ENCODE measurements at places on chromosomes 5 and 9.

DNA sequence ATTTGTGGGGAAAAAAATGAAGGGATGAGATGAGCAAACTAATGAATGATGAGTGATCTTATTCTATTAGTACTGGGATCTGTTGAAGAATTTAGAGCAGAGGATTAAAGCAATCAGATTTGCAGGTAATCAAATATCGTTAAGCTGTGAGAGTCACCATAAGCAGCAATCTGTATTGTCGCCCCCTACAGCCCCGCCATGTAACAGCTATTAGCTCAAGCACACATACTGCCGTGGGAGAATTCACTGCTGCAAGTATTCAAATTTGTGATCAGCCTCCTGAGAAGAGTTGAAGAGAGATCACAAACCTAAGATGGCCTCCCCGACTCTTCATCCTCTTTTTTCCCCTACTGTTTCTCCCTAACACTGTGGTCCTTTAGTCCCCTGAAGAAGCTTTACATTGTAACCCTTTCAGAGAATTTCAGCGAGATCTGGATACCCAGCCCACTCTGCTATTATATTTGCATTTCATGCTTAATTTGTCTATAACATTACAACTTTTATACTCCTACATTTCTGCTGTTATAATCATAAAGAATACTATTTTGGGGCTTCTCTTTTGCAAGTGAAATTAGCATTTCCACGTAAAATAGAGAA lies 28.5 kb upstream of the PHF24 start:
- no peaks in the 10 kb centered on the region for H3K27me3 ChIP-seq

- H3K4me1 ChIP-seq, result no peaks in the 10 kb centered on the region
- no peaks in the 10 kb centered on the region for H3K27me3 ChIP-seq
- no peaks in the 10 kb centered on the region for H3K36me3 ChIP-seq
- no peak overlapping the region for H3K27ac ChIP-seq
- H3K4me3 ChIP-seq, result no peak overlapping the region
Measured at GRCh38 chr5:100861148-100861547, 41.9 kb downstream of the ST8SIA4 start.

DNA sequence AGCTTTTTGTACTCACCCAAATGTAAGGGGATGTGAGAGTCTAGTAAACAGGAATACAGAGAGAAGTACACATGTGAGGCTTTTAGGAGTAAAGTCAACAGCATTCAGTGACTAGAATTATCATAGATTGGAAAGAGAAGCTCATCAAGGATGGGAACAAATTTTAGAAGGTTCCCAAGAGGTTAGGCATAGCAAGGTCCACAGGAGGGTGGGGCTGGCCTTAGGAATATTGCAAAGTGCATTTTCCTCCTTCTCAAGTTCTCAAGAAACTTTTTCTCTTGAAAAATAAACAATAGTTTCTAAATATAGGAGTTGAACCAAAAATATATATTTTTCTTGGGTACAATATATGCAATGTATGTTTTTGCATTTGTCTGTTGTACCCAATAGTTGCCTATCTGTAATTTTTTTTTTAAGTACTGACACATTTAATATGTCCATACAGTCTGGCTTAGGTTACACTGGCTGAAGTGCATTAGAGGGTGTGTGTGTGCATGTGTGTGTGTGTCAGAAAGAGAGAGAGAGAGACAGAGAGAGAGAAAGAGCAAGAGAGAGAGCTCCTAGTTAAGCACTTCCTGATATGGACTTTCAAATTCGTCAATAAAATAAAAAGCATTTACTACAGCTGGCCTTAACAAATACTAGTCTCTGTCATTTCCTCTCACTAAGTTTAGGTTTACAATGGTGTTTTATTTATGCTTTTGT lies 62.2 kb downstream of the SNX18 start:
- H3K27ac ChIP-seq, result no peak overlapping the region
- no peaks in the 10 kb centered on the region for H3K4me1 ChIP-seq
- H3K27me3 ChIP-seq, result no peaks in the 10 kb centered on the region

GRCh38 chr9:137739371-137740309 lies 120.8 kb downstream of the EHMT1 start:
- no peak overlapping the region for H3K4me3 ChIP-seq
- peaks cover 20% of the 10 kb centered on the region for H3K36me3 ChIP-seq
- no peak for DNase-seq
- no peaks in the 10 kb centered on the region for H3K27me3 ChIP-seq

GRCh38 chr9:117205806-117206205 lies 209.1 kb downstream of the ASTN2 start:
- H3K4me3 ChIP-seq, result no peak overlapping the region
- H3K27me3 ChIP-seq, result no peaks in the 10 kb centered on the region
- H3K27ac ChIP-seq, result no peak overlapping the region
- H3K4me1 ChIP-seq, result no peaks in the 10 kb centered on the region
- no peak for DNase-seq
- H3K36me3 ChIP-seq, result no peaks in the 10 kb centered on the region

DNA sequence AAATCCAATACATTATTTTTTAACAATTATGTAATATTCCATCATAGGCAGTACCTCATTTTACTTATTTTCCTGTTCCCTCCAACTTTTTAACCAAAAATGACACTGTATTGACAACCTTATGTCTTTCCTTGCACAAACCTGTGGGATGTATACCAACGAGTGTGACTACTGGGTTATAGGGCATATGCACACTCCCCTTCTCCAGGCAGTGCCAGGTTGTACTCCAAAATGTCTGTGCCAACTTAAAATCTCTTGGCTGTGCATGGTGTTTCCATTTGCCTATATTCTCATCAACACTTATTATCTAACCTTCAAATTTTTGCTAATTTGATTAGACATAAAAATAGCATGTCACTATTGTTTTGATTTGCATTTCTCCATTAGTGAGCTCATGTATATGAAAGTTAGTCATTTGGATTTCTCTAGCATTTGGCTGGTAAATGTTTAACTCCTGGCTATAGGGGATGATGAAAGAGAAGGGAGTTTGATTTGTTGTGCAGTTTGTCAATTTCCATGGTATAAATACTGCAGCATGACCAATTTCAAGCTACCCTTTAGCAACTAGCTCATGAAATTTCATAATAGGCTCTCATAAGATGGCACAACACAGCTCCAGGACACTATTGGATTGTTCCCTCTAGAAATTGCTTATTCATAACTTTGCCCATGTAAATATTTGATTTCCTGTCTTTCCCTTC lies 129.9 kb downstream of the BAAT start:
- no peaks in the 10 kb centered on the region for H3K36me3 ChIP-seq
- no peak overlapping the region for H3K27ac ChIP-seq
- H3K4me3 ChIP-seq, result no peak overlapping the region
- H3K4me1 ChIP-seq, result no peaks in the 10 kb centered on the region

DNA sequence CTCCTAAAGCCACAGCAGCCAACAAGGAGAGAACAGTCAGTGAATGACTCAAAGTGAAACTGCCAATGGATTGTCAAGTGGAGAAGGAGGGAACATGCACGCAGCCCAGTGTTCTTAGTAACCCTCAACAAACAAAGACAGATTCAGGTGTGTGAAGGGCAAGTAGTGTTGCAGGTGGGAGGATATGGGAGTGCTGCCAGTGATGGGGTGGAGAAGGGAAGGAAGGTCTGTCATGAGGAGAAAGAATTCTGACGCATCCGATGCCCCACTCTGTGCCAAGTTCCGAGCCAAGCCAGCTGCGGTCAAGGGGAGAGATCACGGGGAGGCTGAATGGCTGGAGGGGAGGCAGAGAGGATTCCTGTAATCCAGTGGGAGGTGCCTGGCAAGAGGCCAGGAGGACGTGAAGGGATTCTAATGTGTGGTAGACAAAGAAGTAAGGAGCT lies 56.5 kb downstream of the CAST start:
- no peaks in the 10 kb centered on the region for H3K27me3 ChIP-seq
- DNase-seq, result no peak
- peaks cover 15% of the 10 kb centered on the region for H3K4me1 ChIP-seq
- peaks cover 3% of the 10 kb centered on the region for H3K36me3 ChIP-seq
- no peak overlapping the region for H3K4me3 ChIP-seq

DNA sequence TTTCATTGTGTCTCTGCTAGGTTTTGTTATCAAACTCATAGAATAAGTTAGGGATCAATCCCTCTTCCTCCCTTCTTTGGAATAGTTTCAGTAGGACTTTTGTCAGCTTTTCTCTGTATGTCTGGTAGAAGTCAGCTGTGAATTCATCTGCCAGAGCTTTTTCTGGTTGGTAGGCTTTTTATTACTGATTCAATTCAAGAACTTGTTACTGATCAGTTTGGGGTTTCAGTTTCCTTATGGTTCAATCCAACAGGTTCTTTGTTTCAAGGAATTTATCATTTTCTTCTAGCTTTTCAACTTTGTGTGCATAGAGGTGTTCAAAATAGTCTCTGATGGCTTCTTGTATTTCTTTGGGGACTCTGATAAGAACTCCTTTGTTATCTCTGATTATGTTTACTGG lies 221.7 kb downstream of the FGF10 start:
- no peaks in the 10 kb centered on the region for H3K36me3 ChIP-seq
- no peaks in the 10 kb centered on the region for H3K27me3 ChIP-seq
- no peak overlapping the region for H3K4me3 ChIP-seq
- H3K4me1 ChIP-seq, result no peaks in the 10 kb centered on the region

GRCh38 chr5:65674749-65675148 lies 47.2 kb downstream of the SGTB start:
- peaks cover 64% of the 10 kb centered on the region for H3K36me3 ChIP-seq
- H3K4me3 ChIP-seq, result no peak overlapping the region
- no peaks in the 10 kb centered on the region for H3K4me1 ChIP-seq
- no peak for DNase-seq

- H3K36me3 ChIP-seq, result no peaks in the 10 kb centered on the region
- H3K27me3 ChIP-seq, result no peaks in the 10 kb centered on the region
- no peak overlapping the region for H3K4me3 ChIP-seq
Measured at GRCh38 chr5:2658447-2658846, 93.0 kb downstream of the IRX2 start.

- H3K27ac ChIP-seq, result no peak overlapping the region
- H3K4me1 ChIP-seq, result peaks cover 33% of the 10 kb centered on the region
- no peak overlapping the region for H3K4me3 ChIP-seq
- no peak for DNase-seq
- H3K36me3 ChIP-seq, result no peaks in the 10 kb centered on the region
Measured at GRCh38 chr5:170315154-170315553, 17.6 kb upstream of the LCP2 start.

GRCh38 chr5:139634028-139634325 lies 14.2 kb upstream of the CXXC5 start:
- no peak overlapping the region for H3K4me3 ChIP-seq
- H3K4me1 ChIP-seq, result peaks cover 22% of the 10 kb centered on the region
- H3K27me3 ChIP-seq, result no peaks in the 10 kb centered on the region
- H3K36me3 ChIP-seq, result peaks cover 6% of the 10 kb centered on the region
- H3K27ac ChIP-seq, result no peak overlapping the region

DNA sequence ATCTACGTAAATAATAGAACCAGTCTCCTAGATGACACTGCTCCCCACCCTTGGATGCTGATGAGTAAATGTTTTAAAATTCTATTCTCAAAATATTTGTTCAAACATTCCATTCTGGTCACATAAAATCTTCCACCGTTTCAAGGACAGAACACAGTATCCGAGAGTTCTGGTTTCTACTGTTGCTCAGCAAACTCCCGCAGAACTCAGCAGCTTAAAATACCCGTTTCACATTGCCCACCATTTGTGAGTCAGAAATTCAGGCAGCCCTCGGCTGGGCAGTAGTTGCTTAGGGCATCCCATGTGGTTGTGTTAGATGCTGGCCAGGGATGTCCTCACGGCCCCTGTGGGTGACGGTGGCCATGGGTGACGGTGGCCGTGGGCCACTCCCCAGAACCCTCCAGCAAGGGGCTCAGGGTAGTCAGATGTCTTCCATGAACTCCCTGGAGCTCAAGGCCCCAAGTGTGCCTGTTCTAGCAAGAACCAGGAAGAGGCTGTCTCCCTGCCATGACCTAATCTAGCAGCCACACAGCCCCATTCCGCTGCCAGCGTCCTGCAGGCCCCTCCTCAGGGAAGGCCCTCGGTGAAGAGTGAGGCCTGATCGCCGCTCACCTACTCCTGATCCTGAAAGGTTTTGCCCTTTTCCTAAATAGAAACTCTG lies 17.4 kb downstream of the MGAT1 start:
- no peak for DNase-seq
- peaks cover 14% of the 10 kb centered on the region for H3K36me3 ChIP-seq
- no peaks in the 10 kb centered on the region for H3K27me3 ChIP-seq
- H3K4me1 ChIP-seq, result no peaks in the 10 kb centered on the region
- no peak overlapping the region for H3K4me3 ChIP-seq
